Muscle of leg (tissue), 16 donors: ENCODE measurements at places on chromosomes 2 and 18. TPM values are rescaled to one million over a fixed set of nuclear protein-coding genes. Genes with fewer than 3 reads are reported as not detected.
A peak's percentile ranks its signal among the peaks of the same experiment; 100 is the strongest.

GRCh38 chr18:13254971-13255927 lies 36.7 kb downstream of the LDLRAD4 start:
- DNase-seq: no peak

DNA sequence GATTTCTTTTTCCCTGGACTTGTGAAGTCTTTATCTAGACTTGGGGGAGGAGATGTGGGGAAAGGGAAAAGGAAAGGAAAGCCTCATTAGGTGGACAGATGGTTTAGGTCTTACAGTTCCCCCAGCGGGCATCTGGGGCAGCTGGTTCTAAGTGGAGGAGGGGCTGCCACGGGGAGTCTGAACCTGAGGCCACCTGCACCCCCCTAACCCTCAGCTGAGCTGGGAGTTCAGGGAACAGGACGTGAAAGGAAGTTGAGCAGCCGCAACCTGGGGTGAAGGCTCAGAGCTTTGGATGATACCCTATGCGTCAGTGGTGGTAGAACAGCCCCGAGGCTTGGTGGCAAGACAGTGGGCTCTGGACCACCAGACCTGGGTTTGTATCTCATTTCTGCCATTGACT lies 26.8 kb downstream of the ITM2C start:
- DNase-seq: no peak

GRCh38 chr2:188978291-188979081 lies 4.3 kb downstream of the COL3A1 start:
- peak; percentile 94 for DNase-seq

- peak; percentile 10 for DNase-seq
Observed at GRCh38 chr2:168392024-168392423, 64.0 kb upstream of the CERS6 start.

- no peak for DNase-seq
Observed at GRCh38 chr18:79573921-79574491, 105.6 kb upstream of the CTDP1 start.

Gene NRP2
- polyA plus RNA-seq: 18.6 TPM

Gene NXPH2
- polyA plus RNA-seq: 8.4 TPM

Gene WDR54
- 10.5 TPM for polyA plus RNA-seq

Gene ZSWIM2
- not detected for polyA plus RNA-seq
